ENCODE measurements at places on chromosomes 2 and 18.
A peak's percentile ranks its signal among the peaks of the same experiment; 100 is the strongest.

DNA sequence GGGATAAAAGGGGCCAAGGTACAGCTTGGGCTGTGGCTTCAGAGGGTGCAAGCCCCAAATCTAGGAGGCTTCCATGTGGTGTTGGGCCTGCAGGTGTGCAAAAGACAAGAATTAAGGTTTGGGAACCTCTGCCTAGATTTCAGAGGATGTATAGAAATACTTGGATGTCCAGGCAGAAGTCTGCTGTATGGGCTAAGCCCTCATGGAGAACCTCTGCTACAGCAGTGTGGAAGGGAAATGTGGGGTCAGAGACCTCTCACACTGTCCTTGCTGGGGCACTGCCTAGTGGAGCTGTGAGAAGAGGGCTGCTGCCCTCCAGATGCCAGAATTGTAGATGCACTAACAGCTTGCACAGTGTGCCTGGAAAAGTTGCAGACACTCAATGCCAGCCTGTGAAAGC is 880.6 kb upstream of the ID2 start:
- no peak for DNase-seq

DNA sequence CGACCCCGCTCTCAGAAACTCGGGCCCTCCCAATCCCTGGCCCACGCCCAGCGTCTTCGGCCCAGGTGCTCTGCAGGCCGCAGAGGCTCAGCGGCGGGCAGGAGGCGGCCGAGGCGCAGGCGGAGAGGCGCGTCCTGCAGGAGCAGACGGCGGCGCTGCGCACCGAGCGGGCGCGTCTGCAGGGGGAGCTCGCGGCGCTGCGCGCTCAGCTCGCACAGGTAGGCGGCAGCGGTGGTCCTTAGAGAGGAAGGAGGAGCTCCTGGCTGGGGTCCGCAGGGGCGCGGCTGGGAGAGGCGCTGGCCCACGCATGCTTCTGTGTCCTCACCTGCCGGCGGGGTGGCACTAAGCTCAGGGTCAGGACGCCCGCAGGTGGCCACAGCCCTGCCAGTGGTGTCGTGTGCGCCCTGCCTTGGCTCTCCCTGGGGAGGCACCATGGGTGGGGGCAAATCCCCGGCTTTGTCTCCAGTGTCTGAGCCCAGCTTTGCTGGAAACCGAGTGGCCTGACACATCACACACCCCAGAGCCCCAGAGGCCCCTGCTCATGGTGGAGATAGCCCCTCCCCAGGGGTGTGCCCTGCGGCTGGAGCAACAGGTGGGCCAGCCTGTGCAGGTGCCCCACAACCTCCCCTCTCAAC is 14.9 kb upstream of the SNED1 start:
- peak; percentile 11 for DNase-seq

DNA sequence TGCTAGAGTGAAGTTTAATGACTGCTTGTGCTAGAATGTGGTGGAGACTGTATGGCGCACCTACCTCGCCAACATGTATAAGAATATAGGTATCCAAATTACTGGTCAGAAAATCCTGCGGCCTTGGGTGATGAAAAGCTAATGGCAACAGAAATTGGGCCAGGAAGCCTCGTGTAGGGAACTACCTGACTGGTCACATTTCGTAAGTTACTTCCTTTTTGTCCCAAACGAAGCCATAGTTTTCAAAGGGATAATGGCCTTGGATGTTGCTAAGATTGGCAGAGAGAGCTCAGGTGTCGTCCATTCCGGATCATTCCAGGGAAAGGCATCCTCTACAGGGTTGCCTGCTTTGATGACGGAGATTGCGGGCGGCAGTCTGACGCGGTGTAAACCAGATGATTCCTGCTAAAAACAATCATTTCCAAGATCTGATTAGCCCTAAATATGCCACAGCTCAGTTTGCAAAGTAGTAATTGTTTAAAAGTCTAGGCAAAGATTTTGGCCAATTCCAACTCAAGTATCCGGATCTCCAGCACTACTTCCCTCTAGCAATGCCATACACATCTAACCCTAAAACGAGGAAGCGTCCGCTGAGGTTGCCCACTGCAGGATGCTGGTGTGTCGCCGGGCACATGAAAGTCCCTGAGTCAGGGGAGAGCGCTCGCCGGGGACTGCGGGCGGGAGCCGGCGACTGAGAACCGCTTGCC is 708 bp upstream of the MALT1 start:
- no peak for DNase-seq

- DNase-seq = no peak
These were observed 12.5 kb downstream of the CYP26B1 start for GRCh38 chr2:72134997-72135800.

DNA sequence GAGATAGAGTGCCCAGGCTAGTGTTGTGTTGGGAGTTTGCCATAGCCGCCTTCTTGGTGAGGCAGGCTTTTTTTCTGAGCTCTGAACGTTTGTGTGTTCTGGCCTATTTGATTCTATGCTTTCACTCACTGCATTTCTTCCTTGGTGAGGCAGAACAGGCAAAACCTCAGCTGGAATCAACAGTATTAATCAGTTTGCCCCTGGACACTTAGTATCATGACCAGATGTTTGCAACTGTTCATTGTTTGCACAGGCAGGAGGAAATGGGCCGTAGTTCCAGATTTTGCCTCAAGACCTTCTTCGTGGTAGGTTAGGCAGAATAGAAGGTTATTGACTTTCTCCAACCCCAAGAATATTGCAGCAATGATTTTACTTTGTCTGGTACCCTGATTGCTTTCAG is 218.1 kb upstream of the RASGRP3 start:
- DNase-seq = no peak

DNA sequence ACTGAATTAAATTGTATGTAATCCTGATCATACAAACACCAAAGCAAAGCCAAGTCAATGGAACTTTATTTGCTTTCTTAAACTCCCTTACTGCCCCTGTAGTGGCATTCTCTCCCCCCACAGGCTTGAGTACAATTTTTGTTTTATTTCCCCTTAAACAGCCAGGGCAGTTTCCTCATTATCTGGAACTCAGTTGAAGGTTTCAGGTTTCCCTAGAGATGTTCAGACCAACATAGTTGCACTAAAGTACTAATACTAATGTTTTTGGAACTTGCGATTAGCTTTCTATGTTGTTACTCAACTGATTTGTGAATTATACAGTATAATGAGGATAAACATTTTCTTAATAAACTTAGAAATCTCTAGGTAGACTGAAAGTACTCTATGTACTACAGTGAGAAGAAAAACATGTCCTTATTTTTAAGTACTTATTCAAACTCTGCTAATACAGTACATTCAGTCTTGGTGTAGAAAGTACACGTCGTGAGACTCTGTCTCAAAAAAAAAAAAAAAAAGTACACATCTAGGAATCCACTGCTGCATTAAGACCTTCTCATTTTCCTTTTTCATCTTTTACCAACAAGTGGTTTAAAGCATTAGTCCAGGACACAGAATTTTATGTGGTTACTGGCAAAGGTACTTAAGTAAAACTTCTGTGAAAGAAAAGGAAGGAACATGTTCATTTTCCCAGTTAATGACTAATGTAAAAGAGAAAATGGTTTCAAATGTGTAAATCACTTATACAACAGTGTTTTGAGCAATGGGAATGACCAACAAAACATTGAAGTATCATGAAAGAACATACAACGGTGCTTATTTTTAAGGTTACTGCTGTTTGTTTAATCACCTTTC is 209.5 kb upstream of the SMAD7 start:
- DNase-seq = no peak
